ENCODE measurements at places on chromosomes 7 and 10.

- DNase-seq: no peak
These were observed 3.8 kb upstream of the GTF2I start for GRCh38 chr7:74653686-74654181.

- DNase-seq: no peak
These were observed 21.2 kb upstream of the SLC35G1 start for GRCh38 chr10:93872375-93873158.

DNA sequence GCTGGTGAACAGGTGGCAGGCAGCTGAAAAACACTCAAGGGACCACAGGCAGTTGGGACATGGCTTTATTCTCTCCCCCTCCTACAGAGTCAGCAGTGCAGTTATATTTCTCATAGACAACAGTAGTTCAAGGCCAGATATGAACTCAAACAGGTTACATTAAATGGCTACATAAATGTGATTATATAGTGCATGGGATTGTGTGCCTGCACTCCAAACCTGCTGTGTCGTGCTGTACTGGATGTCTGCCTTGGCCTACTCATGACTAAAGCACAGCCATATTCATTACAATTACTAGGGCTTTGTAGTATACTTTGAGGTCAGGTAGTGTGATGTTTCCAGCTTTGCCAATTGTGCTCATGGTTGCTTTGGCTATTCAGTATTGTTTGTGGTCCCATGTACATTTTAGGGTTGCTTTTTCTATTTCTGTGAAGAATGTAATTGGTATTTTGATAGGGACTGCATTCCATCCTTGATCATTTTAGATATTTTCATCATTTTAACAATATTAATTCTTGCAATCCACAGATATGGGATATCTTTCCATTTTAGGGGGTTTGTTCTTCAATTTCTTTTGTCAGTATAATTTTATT, 393.6 kb downstream of the CNTNAP2 start:
- DNase-seq: no peak

GRCh38 chr7:46527360-46527759, 606.3 kb upstream of the IGFBP3 start:
- no peak for DNase-seq

GRCh38 chr7:116241291-116241690, 31.0 kb downstream of the TES start:
- DNase-seq: no peak

DNA sequence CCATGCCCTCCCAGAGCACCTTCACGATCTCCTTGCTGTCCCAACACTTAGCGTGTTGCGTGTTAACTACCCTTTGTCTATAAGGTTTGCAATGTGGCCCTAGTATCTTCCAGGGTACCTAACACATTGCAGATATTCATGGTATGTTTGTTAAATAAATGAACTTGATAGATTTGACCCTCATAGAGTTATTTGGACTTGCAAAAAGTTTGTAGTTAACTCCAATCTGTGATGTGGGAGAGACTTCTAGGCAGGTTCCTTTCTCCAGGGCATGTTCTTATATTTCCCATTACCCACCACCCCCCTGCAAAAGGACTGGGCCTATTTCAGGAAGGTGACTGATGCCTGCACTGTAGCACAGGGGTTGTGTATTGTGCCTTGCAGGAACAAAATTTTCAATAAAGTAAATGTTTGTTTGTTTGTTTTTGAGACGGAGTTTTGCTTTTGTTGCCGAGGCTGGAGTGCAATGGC, 612 bp downstream of the HILPDA start:
- DNase-seq: no peak

GRCh38 chr10:126062131-126063032, 166.0 kb downstream of the FANK1 start:
- DNase-seq: peak; percentile 97

DNA sequence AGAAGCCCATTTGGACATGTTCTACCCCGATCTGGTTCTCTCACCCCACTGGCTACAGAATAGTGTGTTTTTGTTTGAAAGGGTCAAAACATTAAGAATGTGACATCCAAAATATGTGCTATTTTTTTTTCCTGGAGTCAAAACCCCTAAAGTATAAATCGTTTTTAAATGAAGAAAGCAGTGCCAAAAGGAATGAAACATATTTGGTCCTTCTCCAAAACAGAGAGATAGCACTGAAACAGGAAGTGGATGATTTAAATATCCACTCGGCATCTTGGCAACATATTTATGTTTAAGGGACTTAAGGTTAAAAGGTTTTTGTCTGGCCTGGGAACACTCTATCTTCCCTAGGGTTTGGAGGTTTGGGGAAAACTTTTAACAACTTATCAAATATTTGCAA, 32.3 kb downstream of the CALD1 start:
- no peak for DNase-seq

DNA sequence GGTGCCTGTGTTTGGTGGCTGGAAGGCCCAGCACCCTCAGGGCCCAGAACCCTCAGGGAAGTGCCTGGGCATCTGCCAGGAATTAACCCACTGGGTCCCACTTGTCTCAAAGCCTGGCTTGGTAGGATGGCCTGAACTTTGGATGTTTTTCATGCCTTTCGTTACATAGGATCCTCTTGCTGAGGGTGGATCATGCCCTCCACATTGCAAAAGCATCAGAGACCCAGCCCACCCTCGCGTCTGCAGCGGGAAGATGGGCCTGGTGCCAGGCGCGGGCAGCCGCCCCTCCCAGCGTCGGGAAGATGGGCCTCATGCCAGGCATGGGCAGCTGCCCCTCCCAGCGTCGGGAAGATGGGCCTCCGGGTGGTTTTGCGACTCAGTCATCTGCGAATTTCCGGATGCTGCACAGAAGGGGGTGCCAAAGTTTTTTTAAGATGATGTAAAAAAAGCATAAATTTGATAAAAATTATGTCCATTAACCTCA, 51.9 kb upstream of the PRKAR1B start:
- DNase-seq: no peak

All from suppressor macrophage (primary cell).